Nucleus accumbens (tissue), 56 donors: ENCODE measurements at places on chromosomes 1 and 21.
A peak's percentile ranks its signal among the peaks of the same experiment; 100 is the strongest.

DNA sequence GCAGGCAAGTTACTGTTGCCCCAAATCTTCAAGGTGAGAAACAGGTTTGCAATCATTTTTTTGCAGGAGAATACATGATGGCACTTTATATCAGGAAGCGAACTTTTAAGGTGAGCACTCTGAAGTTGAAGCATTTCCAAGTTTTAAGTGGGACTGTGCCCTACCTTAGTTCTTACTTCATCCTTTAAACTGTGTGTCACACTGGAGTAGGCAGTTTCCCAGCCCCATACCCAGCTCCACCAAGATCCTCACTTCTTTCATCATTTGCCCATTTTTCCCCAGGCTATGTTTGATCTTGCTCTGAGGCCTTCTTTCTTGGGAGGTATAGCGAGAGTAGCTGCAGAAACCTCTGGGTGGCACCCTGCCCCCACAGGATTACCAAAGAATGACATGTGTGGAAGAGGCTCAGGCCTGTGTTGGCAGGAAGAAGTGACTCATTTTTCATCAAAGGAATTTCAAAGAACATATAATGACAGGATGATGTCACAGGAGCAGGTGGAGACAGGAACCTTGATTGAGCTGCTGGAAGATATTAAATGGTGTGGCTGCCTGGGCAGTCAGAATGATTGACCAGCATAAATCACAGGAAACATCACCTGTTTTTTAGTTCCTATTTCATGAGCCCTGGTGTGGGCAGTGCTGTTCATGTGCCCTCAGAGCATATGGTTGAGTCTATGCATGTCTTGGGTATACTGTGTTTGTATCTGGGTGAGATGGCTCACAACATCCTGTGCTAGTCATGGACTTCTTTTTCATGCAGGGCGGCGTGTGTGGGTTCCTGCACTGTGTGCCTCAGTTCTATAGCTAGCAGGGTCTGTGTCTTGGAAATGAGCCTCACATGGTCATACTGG, 20.8 kb upstream of the MACF1 start:
- DNase-seq: no peak

DNA sequence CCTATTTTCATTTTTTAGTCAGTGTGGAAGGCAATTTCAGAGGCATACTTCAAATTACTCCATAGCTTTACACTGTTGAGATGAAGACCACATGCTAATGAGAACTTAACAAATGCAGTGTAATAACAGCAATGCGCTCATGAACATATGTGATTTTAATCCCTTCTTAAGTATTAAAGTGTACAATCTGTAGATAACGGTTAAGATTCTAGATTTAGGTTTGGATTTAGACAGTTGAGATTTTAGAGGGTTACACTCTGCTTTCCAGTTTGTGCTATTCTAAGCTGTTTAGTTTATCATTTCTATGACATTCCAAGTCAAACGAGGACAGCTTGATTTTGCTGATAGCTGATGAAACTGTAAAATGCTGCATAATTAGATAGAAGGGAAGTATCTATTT, 257.8 kb upstream of the CHRM3 start:
- DNase-seq: no peak

GRCh38 chr1:9687874-9688582, 36.5 kb downstream of the PIK3CD start:
- no peak for DNase-seq

DNA sequence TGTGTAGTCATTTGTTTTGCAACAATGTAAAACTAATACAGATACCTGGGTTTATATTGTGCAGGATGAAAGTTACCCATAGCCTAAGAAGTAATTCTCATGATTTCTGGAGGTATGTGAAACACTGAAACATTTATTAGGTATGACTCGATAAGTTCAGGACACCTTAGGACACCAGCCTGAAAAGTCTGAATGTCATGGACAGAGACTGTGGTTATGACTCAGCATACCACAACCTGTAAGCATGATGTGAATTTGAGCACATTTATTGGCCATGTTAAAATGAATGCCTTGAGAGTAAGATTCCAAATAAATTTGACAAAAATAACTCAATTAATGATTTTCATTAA, 1471.7 kb upstream of the B3GALT2 start:
- no peak for DNase-seq

- DNase-seq: no peak
These were observed 5.0 kb downstream of the FAF1 start for GRCh38 chr1:50955116-50955515.

GRCh38 chr1:19209439-19209989, 552 bp downstream of the UBR4 start:
- DNase-seq: peak; percentile 40

DNA sequence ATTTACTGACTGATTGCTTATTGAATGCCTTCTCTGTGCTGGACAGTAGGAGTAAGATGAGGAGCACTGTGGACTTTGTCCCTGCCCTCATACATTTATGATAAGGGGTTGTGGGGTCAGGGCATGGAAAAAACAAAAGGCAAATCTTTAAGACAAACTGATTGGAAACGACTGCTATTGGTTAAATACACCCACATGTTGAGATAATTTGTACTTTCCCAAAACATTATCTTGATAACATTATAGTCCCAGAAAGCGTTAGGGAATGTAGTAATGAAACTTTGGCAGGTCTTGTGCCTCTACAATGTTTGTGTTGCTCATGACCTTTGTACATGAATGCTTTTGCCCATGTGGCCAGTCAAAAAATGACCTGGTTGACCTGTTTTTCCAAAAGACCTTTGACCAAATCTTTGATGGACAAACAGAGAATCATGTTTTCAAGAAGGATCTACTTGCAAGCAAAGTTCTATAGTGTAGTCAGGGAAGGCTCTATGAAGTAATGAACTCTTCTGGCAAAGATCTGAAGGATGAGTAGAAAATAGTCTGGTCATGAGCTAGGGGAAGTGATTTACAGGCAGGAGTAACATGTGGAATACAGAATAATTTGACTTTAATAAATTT, 50.9 kb downstream of the LEPR start:
- no peak for DNase-seq

DNA sequence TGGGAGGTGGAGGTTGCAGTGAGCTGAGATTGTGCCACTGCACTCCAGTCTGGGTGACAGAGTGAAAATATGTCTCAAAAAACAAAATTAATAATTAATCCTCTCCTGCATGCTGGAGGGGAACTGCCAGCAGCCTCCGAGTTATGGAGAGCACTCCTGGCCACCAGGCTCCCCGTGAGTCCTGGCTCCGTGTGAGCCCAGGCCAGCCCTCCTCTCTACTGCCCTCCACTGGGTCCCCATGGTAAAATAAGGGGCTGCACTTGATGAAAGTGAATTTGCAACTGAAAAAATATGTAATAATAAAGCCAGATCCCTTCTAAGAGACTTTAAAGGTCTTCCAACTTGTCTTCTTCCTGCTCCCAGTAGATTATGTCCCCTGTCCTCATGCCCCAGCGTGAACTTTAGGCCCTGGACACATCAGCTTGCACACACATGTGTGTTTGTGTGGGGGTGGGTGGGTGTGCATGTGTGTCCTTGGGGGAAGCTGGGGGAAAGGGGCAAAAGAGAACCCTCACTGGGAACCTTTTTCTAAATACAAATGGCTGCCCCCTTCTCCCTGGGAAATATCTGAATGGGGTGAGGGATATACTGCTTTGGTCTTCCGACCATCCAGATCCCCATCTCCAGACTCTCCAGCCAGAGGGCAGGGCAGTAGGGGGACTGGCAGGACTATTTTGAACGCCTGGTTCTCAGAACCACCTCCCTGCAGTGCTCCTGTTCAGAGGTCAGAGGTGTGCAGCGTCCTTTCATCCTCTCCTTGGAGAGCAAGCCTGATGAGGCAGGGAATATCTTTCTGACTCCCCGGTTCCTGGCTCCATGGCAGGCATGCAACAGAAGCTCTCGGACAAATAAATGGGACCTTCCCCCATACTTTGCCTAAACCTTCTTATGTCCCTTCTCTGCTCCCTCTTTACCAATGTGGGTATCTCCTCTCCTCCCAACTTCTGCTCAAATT, 26.2 kb downstream of the NEK2 start:
- DNase-seq: no peak

DNA sequence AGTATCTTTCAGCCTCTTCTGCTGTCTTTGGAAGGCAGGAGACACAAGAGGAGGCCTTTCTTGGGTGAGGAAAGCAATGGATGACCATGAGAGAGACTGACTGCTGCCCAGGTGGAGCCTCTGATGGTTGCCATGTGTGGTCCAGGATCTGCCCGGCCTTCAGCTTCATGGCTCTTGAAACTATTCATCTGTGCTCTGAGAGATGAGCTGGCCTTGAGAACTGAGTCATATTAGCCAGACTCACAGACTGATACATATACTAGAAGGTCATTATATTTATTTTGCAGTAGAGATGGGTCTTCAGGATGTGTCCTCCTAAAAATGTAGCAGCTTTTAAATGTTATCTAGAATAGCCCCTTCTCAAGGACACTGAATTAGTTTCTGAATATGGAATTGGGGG, 33.7 kb downstream of the PTGFRN start:
- DNase-seq: no peak

- no peak for DNase-seq
These were observed 101.1 kb downstream of the MACF1 start for GRCh38 chr1:39305555-39305954.

DNA sequence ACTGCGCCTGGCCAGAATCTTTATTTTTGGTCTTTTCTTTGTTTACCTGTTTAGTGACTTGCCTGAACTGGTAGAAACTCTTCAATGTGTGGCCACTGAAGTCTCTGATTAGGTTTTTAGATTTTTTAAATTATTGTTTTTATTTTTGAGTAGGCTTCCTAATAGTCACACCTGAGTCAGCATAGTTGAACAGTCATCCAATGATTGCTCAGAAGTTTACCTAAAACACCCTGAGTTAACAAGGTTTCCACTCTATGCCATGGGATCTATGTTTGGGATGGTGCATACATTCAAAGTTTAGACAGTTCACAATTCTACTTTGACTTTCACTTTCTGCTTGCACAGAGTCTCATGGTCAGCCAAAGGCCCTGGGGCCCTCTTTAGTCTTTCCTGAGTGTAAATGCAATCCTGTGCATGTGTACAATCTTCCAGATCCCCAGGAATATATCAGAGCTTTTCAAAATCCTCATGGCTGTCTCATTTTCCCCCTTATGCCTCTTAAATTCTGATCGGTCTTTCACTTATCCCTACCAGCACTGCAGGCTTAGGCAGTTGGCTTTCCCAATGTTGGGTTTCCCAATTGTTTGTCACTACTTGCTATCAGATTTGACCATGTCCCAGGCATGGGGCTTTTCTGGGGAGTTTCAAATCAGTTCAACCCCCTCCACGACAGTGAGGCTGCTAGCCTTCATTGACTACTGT, 114.4 kb upstream of the RAB3GAP2 start:
- no peak for DNase-seq

DNA sequence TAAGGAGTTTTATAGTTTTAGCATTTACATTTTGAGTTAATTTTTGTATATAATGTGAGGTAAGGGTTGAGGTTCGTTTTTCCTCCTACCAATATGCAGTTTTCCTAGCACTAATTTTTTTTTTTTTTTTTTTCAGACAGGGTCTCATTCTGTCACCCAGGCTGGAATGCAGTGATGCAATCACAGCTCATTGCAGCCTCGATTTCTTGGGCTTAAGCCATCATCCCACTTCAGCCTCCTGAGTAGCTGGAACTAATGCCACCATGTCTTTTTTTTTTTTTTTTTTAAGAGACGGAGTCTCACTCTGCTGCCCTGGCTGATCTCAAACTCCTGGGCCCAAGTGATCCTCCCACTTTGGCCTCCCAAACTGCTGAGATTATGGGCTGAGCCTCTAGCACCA, 2.5 kb upstream of the UBASH3A start:
- no peak for DNase-seq

DNA sequence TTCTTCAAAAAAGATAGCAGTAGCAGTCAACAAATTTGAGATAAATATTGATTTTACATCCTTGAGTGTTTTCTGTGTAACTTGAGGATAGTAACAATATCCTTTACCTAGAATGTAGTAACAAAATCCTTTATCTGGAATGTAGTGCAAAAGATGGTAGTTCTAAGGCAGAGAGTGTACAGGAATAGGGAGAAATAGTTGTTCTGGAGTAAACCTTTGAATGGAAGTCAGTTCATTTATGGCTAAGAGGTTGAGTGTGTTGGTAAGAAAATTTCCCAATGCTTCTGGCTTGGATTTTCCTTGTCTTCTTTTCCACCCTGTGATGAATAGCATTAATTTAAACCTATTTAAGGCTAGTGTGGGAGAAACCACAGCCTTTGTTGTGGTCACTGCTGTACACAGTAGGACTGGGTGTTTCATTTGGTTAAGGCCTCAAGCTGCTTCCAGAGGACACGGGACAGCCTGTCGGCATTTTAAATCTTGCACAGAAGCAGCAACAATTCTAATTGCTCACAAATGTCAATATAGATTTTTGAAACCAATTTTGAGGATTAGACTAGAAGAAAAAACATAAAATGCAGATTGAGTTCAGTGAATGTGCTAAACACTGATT, 11.3 kb downstream of the NFIA start:
- DNase-seq: no peak

- no peak for DNase-seq
These were observed 4.9 kb upstream of the ZMYM6 start for GRCh38 chr1:35036621-35037020.

DNA sequence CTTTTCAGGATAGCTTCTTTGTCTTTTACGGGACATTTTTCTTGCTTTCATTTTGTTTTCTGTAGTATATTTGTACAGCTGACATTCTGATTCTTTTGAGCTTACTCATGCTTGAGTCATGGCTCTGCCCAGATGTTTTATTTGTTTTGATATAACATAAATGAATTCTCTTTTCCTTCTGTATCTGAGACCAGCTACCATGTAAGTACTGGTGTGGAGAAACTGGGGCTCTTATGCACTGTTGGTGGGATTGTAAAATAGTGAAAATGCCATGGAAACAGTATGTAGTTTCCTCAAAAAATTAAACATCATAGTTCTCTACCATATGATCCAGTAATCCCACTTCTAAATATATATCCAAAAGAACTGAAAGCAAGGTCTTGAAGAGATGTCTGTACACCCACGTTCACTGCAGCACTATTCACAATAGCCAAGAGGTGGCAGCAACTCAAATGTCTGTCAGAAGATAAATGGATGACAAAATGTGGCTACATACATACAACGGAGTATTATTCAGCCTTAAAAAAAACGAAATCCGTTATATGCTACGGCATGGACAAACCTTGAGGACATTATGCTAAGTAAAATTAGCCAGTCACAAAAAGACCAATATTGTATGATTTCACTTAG, 61.4 kb downstream of the EIF2B3 start:
- DNase-seq: no peak

DNA sequence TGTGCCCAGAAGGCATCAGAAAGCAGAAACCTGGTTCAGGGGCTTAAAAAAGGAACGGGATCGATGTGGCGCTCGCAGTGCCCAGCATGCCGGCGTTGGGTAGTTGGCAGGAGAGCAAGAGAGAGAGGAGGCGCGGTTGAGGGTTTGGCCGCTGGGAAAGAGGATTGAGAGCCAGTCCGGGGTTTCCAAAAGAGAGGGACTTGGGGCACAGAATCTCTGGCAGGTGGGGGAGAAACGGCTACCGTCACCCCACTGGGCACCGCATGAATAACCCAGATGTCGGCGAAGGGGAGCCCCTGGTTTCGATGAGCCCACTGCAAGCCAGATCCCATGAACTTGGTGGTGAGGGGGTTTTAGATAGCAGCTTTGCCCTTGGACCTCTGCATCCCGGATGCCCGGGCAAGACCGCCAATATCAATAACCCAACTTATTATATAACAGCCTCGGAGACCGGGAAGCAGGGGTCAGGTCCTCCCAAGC, 60.4 kb upstream of the ACOT11 start:
- no peak for DNase-seq

GRCh38 chr1:17086751-17087150, 32.5 kb downstream of the PADI2 start:
- no peak for DNase-seq
